ENCODE measurements at places on chromosomes 7 and 10.

DNA sequence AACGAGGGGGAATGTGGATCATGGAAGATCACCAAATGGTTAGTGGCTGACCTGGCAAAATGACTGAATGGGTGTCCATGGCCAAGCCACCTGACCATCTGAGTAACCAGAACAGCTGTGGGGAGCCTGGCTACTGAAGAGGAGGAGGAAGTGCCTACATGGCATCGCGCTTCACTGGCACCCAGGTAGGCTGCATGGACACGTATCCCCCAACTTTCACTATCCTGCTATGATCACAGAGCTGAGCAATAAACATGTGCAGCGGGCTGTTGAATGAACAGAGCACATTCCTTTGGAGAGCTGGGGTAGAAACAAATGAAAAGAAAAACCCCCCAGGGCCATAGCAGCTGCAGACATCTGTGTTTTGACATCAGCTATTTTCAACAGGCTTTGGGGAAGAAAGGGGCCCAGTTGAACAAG, 6.5 kb downstream of the AKR1B1 start:
- DNase-seq: no peak

GRCh38 chr7:25029075-25029474, 49.1 kb upstream of the OSBPL3 start:
- DNase-seq: no peak

DNA sequence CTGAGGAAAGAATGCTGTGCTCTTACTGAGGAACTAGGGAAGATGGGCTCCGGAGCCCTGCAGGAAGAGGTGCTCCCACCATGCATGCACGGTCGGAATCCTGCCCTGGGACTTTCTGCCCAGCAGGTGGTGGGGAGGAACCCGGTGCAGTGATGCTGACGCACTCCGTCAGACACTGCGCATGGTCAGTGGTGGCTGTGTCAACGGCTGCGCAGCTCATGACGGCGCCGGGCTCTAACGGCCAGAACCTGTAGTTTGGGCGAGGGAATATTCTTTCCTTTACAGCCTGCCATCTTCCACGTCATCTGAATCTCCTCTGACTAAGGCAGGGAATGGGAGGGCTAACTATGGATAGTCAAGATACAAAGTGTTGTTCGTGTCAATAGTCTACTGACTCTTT, 189.2 kb upstream of the MGMT start:
- DNase-seq: no peak

- no peak for DNase-seq
Observed at GRCh38 chr10:124605001-124605370, 139.2 kb downstream of the FAM53B start.

- DNase-seq: no peak
Observed at GRCh38 chr10:49528977-49529506, 9.9 kb downstream of the ERCC6 start.

- no peak for DNase-seq
Observed at GRCh38 chr10:27504808-27505460, 830 bp downstream of the RAB18 start.

DNA sequence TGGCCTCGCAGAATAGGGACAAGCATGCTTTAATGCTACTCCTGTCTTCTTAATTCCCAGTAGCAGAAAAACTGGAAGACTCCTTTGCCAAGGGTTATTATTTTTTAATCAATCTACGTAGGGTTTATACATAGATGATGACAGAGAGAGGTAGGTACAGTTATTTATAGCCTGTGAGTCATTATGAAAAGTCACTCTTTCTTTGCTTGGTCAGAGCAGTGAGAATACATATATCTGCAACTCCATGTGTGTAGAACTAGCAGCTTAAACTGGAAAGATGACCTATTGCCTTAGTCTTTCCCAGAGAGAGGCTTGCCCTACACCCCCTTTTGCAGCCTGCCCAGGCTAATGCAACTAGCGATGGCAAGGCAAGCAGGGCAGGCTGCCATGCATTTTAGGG, 1050.6 kb downstream of the NRG3 start:
- DNase-seq: no peak

- no peak for DNase-seq
Observed at GRCh38 chr10:123560301-123561140, 105.6 kb upstream of the GPR26 start.

GRCh38 chr10:119225083-119225658, 17.8 kb downstream of the GRK5 start:
- DNase-seq: no peak

DNA sequence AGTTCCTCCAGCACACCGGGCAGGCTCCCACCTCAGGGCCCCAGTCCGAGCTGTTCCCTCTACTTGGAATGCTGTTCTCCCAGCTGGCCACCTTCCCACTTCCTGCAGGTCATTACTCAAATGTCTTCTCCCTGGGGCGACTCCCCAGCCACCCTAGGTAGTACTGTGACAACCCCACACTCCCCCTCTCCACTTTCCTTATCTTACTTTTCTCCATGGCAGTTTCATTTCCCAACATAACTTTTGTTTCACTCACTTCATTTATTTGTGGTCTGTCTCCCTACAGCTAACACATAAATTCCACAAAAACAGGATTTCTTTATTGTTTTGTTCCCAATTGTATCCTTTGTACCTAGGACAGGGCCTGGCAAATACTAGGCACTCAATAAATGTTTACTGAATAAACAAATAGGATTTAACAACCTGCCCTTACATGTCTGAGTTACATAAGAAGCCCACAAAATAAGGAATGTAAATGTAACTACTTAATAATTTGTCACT, 76.5 kb downstream of the JAZF1 start:
- no peak for DNase-seq

- no peak for DNase-seq
Observed at GRCh38 chr10:68434657-68435056, 27.6 kb upstream of the RUFY2 start.

- DNase-seq: no peak
Observed at GRCh38 chr10:110733218-110733952, 89.2 kb downstream of the RBM20 start.

DNA sequence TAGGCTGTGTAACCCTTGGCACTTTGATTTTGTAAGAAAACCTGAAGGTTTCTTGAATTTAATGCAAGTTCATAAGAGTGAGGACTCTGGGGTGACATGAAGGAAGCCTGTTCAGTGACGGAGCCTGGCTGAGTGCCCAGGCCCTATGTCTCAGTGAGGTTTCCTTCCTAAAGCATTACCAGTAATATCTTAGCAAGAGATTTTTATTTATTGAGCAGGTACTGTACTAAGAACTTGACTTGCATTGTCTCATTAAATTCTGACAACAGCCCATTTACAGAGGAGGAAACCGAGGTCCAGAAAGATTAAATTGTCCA, 197.2 kb downstream of the HECW1 start:
- DNase-seq: no peak

- DNase-seq: no peak
Observed at GRCh38 chr7:129343099-129343700, 91.0 kb upstream of the STRIP2 start.

DNA sequence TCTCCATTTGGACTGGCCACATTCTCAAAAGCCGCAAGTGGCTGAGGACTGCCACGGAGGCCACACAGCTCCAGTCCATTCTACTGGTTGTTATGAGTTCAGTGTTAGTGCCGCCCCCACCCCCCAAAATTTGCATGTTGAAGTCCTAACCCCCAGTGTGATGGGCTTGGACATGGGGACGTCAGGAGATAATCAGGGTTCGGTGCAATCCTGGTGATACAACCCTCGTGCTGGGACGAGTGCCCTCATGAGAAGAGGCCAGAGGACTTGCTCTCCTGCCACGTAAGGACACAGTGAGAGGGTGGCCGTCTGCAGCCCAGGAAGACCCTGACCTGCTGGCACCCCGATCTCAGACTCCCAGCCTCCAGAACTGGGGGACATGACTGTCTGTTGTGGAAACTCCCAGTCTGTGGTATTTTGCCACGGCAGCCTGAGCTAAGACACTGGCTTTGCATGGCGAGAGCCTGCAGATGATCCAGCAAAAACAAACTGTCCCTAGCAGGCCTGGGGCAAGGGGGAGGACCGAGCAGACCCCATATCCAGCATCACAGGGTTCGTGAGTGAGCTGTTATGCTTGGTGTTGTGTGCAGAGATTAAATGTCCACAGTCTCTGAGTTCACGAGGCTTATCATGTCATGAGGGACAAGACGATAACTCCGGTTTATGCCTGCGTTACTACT, 41.5 kb upstream of the INSIG1 start:
- DNase-seq: no peak
